ENCODE measurements at places on chromosomes 6 and 20. TPM values are rescaled to one million over a fixed set of nuclear protein-coding genes. Genes with fewer than 3 reads are reported as not detected.

- DNase-seq, result no peak
These were observed 92.4 kb downstream of the RTN4IP1 start for GRCh38 chr6:106536851-106537250.

GRCh38 chr20:60352017-60352416 is 393.8 kb downstream of the CDH26 start:
- DNase-seq, result no peak

- DNase-seq, result no peak
These were observed 142.7 kb downstream of the ARID1B start for GRCh38 chr6:156919814-156920369.

DNA sequence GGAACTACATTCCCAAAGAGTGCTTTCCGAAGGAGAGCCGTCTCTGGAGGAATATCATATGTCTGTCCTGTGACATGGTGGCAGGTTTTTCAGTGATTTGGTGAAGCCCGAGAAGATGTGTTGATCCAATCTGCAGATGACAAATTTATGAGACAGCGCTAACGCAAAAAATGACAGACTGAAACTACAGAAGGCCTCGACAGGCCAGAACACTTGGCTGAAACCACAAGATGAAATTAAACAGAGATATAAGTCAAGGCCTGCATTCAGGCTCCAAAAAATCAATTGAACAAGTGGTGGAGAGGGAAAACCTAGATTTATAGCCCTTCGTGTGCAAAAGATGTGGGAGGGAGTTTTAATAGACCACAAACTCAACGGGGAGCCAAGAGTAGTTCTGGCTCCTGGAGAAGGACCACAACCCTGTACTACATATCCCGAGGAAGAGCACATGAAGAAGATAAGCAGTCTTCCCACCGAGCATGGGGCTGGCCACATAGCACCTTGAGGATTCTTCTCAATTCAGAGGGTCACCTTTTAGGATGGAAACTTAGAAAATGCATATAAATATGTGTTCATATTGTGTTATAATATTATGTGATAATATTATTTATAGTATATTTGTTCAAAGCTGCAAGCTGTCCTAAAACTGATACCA is 231.3 kb upstream of the PDE10A start:
- DNase-seq, result no peak

DNA sequence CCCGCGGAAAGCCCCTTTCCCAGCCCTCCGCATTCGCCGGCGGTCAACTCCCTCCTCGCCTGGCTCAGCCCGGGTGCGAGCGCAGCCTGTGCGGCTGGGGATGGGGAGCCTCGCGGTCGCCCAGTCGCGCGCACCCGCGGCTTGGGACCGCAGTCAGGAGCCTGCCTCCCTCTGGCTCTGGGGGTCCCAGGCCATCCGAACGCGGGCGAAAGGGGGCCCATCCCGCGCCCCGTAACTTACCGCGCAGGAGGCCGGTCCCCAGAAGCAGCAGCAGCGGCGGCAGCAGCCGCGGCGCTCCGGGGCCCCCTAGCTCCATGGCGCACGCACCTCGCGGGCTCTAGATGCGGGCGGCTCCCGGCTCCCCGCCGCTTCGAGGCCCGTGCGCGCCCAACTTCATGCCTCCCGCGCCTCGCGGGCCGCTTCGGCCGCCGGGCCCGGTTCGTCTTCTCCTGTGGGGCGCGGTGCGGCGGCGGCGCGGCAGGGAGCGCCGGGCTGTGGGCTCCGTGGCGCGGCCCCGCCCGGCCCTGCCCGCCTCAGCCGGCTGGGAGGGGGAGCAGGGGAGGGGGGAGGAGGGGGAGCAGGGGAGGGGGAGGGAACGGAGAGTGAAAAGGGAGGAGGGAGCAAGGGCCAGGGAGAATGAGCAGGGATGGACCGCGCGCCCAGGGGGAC is at the start of gene CHRNA4:
TSS of gene CHRNA4 (minus strand) at position 500 of the 669 bp plus-strand sequence. CDS start at position 316, 184 bp downstream.
- no peak for DNase-seq

The LINC00237 gene
- not detected for total RNA-seq

DNA sequence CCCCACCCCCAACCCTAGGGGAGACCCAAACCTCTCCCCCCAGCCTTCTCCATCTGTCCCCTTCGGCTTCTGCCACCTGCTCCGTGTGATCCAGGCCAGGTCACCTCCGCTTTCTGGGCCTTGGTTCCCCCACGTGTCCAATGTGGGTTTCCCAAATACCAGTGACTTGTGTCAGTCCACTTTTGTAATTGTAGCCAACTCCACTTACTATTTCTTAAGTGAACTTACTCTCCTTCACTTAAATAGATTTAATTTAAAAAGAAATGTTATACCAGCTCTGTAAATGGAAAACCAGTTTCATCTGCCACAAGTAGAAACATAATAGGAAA is 10.0 kb upstream of the FAM110A start:
- no peak for DNase-seq

DNA sequence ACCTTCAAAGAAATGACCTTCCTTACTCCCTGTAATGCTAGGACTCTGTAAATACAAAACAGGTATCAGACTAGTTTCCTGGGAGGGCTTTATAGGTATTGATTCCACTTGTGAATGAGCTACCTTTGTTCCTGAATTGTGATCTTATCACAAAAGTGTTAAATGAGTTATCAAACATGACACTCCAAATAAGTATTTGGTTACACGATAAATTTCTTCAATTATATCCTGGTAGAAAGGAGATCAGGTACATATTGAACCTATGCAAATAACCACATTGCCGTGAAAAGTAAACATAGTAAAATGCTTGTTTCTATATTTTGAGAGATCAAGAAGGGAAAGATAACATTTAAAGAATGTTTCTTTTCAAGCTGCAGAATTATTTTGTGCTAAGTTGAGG is 285.3 kb downstream of the HIVEP2 start:
- no peak for DNase-seq

- DNase-seq, result no peak
These were observed 96.9 kb downstream of the PRSS35 start for GRCh38 chr6:83609248-83609647.

The NOTCH4 gene
- 14.9 TPM for total RNA-seq

- no peak for DNase-seq
These were observed 165.8 kb downstream of the ZFAND3 start for GRCh38 chr6:37985355-37985754.

GRCh38 chr20:17648315-17648646 is 33.8 kb downstream of the RRBP1 start:
- no peak for DNase-seq

- DNase-seq, result no peak
These were observed 117.3 kb downstream of the EYA2 start for GRCh38 chr20:47011984-47012383.
